ENCODE measurements at places on chromosomes 16 and 17.

DNA sequence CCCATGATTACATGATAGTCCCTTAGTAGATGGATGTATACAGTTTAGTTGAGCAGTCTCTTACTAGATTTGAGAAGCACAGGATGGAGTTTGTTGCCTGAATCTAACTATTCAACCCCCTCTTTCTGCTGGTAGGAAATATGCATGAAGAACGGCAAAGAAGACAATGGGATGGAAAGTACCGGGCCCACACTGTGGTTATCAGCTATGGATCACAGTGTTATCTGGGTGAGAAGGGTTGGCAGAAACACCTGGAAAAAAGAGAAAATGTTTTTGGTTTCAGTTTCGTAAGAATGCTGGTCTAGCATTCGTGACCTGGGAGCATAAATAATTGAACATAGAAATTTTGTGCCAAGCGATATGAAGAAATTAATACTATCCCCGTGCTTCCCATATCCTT is 53.1 kb downstream of the ANKFN1 start:
- no peak for DNase-seq

GRCh38 chr16:49269201-49269600 is 12.4 kb downstream of the CBLN1 start:
- no peak for DNase-seq

DNA sequence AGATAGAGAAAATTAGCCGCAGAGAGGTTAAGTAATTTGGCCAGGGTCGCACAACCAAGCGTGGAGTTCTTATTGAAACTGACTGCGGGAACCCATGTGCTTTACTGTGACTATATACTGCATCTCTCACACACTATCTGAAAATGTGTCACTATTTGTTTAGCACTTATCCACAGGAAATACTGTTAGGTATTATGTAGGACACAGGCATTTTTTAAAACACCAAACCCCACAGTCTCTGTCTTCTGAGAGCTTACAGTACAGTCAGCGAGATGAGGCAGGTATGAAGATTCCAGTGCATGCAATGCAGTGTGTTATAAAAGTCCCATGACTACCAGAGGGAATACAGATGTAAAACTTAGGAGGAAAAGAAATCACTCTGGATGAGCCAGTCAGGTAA is 11.3 kb downstream of the RBL2 start:
- DNase-seq, result no peak

GRCh38 chr16:81623365-81624102 is 155.6 kb upstream of the PLCG2 start:
- peak; percentile 22 for DNase-seq

DNA sequence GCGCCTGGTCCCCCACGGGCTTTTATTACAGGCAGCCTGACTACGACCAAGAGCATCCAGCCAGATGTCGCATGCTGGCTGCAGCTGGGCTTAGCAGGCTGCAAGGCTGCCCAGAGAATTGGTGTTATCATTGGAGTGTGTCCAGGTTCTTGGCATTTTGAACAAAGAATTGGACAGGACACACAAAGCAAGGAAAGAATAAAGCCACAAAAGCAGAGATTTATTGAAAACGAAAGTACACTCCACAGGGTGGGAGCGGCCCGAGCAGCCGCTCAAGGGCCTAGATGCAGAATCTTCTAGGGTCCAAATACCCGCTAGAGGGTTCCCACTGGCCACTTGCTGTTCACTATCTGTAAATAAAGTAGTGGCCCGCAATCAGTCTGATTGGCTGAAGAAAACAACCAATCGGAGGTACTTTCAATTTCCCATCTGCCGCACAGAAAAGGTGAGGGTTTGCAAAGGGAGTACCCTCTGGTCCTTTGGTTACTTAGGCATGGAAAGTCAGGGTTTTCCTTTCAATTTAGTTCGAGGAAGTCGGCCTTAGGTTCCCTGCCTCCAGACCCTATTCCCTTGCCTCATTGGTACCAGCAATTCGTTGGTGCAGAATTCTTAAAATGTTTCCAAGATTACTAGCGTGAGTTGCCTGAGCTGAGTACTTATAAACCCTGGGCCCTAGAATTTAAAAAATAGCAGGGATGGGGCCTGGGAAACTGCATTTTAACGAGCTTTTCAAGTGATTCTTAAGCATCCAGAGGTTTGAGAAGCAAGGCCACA is 38.5 kb upstream of the CNEP1R1 start:
- DNase-seq, result no peak

DNA sequence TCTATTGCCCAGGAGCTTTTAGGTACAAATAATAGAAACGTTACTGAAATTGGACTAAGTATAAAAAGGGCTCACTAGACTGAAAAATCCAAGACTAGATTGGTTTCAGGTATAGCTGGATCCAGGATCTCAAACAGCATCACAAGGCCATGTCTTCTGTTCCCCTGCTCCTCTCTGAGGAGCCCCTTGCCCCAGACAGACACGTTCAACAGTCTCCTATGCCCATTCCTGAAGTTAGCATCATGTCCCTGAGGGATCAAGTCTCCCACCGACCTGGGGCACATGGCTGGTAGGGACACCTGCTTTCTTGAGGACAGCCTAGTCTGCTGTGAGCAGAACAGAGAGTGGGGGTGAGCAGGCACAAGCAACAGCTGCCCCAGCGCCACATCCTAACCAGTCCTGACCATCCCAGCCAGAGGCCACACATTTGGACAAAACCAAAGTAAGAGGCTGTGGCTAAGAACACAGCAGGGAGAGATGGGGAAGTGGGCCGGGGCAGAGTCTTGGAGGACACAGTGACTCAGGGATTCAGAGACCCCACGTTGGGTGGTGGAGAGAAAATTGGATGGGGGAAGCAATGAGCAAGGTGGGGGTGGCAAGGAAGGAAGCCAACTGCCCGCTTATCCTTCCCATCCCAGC is 10.5 kb upstream of the MMP2 start:
- no peak for DNase-seq

DNA sequence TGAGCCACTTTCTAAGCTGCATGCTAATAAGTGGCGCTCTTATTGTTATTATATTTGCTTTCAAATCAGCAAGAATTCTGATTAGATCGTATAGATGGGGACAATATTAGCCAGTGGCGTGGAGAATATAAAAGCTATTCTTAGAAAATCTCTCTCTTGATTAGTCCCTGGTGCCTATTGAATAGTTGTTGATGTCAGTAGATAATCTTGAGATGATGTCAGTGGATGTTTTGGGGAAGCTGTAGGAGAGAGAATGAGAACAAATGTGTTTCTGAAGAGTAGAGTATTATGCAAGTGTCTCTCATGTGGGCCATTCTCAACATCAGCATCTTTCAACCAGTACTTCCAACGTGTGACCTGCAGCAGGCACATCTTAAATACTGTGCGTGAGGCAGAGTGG is 445.7 kb downstream of the GRIN2A start:
- no peak for DNase-seq

DNA sequence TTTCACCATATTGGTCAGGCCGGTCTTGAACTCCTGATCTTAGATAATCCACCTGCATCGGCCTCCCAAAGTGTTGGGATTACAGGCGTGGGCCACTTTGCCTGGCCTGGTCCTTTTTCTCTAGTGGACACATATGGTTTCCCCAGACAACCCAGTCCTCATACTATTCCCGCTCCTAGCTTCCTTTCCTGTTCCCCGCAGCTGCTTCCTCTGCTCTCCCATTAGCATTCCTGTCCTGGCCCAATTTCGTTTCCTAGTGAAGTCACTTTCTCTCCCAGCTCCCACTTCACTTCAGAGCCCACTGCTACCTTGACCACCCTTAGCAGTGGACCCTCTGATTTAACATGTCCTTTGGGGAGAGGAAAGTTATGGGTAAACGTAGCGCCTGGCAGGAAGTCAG is 11.3 kb downstream of the KATNIP start:
- no peak for DNase-seq

DNA sequence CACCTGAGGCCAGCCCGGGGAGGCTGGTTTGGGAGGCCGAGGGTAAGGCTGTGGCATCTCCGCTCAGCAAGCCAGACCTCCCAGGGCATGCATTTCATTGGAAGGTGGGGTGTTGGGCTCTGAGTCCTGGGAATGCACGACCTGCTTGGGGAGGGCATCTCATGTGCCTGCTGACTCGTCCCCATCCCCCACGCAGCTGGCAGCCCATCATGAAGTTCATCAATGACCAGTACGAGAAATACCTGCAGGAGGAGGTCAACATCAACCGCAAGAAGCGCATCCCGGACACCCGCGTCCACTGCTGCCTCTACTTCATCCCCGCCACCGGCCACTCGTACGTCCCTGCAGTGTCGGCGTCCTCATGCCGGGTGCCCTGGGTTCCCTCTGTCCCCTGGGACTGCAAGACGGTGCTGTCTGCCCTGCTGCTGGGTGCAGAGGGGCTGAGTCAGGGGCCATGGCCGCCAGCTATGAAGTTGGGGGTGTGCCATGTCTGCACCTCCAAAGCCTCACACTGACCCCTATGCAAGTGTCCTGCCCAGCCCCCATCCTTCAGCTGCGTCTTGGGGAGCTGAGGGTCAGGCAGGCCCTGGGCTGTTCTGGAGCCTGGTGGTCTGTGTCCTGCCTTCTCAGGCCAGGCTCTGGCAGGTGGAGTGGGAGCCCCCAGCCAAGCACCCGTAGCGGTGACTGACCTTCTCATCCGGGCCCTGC is 347.9 kb downstream of the SEC14L1 start:
- DNase-seq, result no peak

- no peak for DNase-seq
Measured at GRCh38 chr17:78986649-78987328, 7.1 kb upstream of the LGALS3BP start.

DNA sequence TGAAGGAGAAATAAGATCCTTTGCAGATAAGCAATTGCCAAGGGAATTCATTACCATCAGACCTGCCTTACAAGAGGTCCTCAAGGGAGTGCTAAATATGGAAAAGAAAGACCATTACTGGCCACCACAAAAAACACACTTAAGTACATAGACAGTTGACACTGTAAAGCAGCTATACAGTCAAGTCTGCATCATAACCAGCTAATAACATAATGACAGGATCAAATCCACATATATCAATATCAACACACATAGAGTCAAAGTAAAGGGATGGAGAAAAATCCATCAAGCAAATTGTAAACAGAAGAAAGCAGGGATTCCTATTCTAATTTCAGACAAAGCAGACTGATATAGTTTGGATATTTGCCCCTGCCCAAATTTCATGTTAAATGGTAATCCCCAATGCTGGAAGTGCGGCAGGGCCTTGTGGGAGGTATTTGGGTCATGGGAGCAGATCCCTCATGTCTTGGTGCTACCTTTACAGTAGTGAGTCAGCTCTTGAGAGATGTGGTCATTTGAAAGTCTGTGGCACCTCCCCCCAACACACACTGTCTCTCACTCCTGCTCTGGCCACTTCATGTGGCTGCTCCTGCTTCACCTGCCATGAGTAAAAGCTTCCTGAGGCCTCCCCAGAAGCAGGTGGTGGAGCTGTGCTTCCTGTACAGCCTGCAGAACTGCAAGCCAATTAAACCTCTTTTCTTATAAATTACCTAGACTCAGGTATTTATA is 32.8 kb downstream of the TANC2 start:
- no peak for DNase-seq

DNA sequence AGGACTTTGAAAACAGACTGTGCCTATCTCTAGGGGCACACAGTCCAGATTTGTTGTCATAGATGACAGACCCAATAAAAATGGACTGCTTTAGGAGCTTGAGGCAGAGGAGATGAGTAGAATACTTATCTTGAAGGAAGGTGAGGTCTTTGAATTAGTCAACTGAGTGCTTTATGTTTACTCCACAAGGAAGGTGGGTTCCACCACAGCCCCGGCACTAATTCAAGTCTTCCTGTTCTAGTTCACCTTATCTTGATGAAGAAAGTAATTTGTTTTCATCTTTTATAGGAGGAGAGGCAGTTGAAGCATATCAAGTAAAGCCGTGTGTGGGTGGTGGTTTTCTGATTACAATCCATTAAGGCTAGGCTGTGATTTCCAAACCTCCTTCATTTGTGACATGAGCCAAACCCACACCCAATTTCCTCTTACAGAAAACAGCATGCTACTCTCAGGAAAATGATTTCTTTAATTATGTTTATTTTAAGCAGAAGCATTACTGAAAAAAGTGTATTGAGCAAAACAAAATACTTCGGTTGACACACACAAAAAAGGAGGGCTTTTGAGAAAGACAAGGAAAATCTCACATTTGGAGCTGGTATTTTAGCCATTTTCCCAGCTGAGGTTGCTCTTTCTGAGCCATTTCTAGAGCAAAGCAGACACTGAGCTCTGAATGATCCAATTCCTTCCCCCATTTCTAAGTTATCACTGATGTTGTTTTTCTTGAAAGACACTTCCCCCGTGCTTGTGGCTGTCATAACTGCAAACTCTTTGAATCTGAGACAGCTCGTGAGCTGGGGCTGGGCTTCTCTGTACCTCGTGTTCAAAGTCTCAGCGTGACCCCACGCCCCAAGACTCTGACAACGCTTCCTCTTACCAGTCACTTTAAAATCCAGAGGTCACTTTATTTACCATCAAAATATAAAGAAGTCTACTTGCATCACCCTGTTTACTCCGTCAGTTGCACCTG is 35.4 kb downstream of the CDRT15 start:
- DNase-seq, result no peak

DNA sequence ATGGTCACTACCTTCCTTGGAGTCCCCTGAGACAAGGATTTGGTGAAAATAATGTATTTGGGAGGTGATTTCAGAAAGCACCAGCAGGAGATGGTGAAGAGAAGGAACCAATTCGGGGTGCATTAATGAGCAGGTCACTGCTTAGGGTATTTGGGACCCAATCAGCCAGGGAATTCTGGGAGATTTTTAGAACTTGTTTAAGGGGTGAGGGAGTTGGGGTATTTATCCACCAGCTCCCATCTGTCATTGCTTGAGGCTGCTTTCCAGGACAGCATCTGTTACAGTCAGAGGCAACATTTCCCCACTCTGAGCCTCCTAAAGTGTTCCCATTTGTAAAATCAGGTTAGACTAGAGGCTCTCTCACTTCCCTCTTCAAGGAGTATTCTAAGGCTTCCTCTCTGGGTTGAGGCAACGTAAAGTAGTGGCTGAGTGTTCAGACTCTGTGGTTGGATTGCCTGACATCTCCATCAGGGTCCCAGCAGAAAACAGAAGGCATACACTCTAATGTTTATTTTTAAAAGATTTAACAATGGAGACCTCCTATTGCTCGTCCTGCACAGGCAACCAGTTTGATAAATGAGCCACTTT is 60.9 kb downstream of the CLEC19A start:
- DNase-seq, result no peak

DNA sequence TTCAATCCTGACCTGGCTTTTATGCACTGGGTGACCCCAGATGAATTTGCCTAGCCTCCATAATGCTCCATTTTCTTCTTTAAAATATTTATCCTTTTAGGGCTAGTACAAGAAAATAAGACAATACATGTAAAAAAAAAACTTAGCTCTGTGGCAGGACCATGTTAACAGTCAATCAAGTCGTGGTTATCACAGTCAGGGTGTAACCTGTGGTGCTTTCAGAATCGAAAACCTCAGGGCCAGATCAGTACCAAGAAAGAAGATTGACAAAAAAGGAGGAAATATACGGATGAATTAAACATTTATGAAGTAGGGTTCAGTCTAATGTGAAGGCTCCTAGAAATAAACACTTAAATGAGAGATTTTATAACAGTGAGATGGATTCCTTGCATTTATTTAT is 347.2 kb upstream of the MAF start:
- DNase-seq, result no peak

GRCh38 chr17:20092261-20092867 is 83.2 kb downstream of the SPECC1 start:
- no peak for DNase-seq

Data from stimulated activated CD8-positive, alpha-beta memory T cell treated with anti-CD3 and anti-CD28 coated beads, Interleukin-2, amount 100 ng/mL, for 1 hour (primary cell).